ENCODE measurements at places on chromosomes 2 and 18.

DNA sequence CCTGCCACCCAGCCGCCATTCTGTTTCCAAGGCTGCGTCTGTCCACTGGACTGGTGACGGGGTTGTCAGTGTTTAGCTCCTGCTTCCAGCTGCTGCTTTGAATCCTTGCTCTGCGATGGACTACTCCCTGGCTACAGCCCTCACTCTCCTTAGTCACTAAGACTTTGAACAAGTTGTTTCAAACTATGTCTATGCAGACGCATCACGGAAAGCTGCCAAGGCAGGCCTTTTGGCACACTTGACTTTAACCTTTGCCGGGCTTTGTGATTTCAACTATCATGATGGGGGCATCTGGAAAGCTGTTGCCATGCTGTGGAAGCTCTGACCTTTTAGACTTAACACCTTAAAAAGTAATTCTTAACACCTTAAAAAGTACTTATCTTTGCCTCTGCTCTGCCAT is 54.4 kb downstream of the PDE11A start:
- no peak overlapping the region for H3K4me3 ChIP-seq
- H3K27me3 ChIP-seq, result no peaks in the 10 kb centered on the region
- H3K27ac ChIP-seq, result no peak overlapping the region

DNA sequence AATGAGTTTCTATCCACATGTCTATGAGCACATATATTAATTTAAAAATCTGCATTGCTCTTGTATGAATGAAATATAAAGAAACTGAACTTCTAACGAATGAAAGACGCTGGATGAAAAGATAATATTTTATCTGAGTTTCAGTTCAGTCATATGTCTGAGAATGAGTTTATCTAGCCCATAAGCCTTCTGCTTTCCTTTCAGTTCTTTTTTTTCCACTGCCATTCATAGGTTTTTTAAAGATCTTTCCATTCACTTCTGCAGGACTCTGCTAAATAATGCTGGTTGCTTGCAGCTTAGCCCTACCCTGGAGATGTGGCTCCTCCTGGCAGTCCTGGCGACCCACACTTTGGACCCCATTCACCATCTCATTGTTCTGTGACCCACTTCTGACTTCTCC is 109.0 kb downstream of the BCL2 start:
- DNase-seq, result no peak
- H3K4me1 ChIP-seq, result peaks cover 77% of the 10 kb centered on the region
- H3K36me3 ChIP-seq, result no peaks in the 10 kb centered on the region
- H3K27ac ChIP-seq, result no peak overlapping the region

DNA sequence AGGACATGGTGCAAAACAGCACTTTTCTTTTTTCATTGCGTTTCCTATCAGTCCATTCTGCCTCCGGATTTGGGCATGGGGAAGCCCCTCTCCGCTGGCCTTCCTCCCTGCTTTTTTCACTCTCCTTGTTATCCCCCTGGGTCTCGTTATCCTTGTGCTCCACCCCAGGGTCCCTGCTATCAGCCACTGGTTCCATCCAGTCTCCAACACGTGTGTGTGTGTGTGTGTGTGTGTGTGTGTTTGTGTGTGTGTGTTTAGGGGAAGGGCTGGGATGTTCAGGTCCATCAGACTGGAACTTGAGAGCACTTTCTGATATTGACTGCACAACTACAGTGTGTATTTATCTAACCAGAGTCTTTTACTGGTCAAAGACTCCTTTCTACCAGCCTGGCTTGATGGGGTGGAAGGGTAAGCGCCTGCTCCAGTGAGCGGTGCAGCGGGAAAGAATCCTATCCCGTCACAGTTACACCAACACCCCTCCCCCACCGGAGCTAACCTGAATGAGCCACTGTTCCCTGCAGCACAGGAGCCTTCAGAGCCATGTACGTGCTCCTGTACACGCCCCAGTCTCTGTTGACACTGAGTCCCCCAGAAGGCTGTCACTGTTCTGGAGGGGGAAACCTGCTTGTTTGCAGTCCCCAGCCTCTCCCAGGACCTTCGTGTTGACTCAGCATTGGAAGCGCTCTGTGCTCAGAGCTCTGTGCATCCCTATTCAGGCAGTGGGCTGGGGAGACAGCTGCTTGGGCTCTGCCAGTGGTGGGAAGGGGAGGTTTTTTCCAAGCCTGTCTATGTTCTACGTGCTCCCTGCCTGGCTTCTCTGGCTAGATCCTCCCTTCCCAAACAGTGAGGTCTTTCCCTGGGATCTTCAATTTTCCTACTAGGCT is 4.6 kb downstream of the INHA start:
- no peak overlapping the region for H3K4me3 ChIP-seq
- peaks cover 6% of the 10 kb centered on the region for H3K27me3 ChIP-seq
- DNase-seq, result no peak

DNA sequence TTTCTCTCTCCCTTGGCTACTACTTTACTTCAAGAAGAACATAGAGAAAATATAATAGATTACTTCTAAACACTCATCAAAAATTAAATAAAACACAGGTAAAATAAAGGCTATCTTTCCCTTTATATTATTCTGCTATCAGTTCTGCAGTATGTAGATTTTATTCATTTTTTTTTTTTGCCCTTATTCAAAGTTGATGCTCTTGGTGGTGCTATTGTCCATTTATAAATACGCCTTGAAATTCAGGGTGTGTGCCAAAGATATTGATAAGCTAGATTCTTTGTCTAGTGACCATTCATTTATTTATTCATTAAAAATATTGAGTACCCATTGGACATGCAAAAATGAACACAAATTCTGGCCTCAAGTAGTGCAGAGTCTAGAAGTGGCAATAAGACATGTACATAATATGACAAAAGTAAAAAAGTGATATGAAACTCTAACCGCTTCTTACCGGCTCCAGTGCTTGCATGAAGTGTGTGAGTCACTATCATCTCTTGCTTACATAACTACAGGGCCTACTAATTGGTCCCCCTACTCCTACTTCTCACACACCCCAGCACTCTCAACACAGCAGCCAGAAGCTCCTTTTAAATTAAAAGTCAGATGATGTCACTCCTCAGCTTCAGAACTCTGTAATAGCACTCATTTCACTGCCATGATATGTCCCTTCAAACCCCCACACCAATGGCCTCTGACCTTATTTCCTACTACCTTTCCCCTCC is 208.3 kb upstream of the FANCL start:
- H3K4me3 ChIP-seq, result no peak overlapping the region
- H3K27ac ChIP-seq, result no peak overlapping the region
- H3K4me1 ChIP-seq, result no peaks in the 10 kb centered on the region

- H3K36me3 ChIP-seq, result no peaks in the 10 kb centered on the region
- no peak overlapping the region for H3K27ac ChIP-seq
- no peaks in the 10 kb centered on the region for H3K27me3 ChIP-seq
- no peak overlapping the region for H3K4me3 ChIP-seq
- H3K4me1 ChIP-seq, result peaks cover 7% of the 10 kb centered on the region
Observed at GRCh38 chr2:64876137-64876647, 113.0 kb upstream of the SLC1A4 start.

DNA sequence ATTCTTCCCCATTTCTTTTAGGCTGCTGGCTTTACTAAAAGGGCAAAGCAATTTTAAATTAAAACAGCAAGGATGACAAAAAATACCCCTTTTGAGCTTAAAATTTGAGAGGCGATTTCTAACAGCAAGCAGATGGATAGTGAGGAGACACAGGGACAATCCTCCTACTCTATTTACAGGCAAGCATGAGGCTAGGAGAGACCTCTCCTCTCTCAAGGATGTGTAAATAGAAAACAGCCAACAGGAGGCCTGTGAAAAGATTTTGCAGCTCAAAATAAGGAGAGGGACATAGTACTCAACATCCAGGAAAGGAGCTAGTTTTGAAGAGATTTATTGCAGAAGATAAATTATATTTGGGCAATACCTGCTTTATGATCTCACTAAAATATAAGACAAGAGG is 53.8 kb downstream of the LINC00305 start:
- DNase-seq, result no peak
- H3K36me3 ChIP-seq, result no peaks in the 10 kb centered on the region
- no peak overlapping the region for H3K27ac ChIP-seq
- H3K4me3 ChIP-seq, result no peak overlapping the region
- no peaks in the 10 kb centered on the region for H3K27me3 ChIP-seq
- no peaks in the 10 kb centered on the region for H3K4me1 ChIP-seq

DNA sequence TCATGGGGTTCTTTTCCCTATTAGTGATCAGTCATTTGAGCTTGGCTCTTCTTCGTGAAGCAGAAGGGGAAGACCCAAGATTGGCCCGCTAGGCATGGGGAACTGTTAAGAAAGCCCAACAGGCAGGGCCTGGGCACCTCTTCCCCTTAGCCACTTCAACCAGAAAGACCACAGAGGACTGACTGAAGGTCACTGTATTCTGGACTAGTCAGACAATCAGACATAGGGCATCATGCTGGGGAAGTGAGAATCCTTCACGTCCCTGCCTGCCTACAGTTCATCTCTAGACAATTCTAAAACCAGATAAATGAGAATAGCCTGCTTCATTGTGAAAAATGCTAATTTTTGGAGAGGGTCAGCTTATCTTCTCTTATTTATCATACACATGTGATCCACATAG is 28.1 kb downstream of the FAP start:
- no peak overlapping the region for H3K4me3 ChIP-seq
- H3K36me3 ChIP-seq, result no peaks in the 10 kb centered on the region

DNA sequence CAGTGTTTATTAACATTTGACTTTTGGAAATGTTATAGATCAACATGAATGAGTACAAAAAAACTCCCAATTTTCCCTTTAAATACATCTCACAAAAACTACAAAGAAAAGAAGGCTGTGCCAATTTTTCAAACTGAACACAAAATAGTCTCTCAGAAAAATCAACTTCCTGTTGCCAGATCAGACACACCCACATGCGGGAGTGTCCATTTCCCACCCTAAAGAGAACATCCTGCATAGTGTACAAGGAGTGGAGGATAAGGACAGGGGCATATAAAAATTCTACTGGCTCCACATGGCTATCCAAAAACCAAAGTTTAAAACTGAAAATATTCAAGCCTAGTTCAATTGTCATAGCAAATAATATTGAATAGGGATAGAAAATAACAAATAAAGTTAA is 165.3 kb downstream of the ATAD2B start:
- H3K36me3 ChIP-seq, result peaks cover 43% of the 10 kb centered on the region
- DNase-seq, result no peak
- no peak overlapping the region for H3K27ac ChIP-seq
- H3K4me1 ChIP-seq, result no peaks in the 10 kb centered on the region
- no peak overlapping the region for H3K4me3 ChIP-seq

GRCh38 chr2:45915523-45915922 is 264.0 kb downstream of the PRKCE start:
- no peak overlapping the region for H3K4me3 ChIP-seq
- H3K27me3 ChIP-seq, result no peaks in the 10 kb centered on the region
- no peak overlapping the region for H3K27ac ChIP-seq
- H3K36me3 ChIP-seq, result no peaks in the 10 kb centered on the region
- DNase-seq, result no peak

- no peaks in the 10 kb centered on the region for H3K27me3 ChIP-seq
- DNase-seq, result no peak
- no peak overlapping the region for H3K4me3 ChIP-seq
- no peaks in the 10 kb centered on the region for H3K36me3 ChIP-seq
- no peak overlapping the region for H3K27ac ChIP-seq
- H3K4me1 ChIP-seq, result no peaks in the 10 kb centered on the region
Observed at GRCh38 chr2:152395572-152395971, 60.6 kb downstream of the FMNL2 start.

DNA sequence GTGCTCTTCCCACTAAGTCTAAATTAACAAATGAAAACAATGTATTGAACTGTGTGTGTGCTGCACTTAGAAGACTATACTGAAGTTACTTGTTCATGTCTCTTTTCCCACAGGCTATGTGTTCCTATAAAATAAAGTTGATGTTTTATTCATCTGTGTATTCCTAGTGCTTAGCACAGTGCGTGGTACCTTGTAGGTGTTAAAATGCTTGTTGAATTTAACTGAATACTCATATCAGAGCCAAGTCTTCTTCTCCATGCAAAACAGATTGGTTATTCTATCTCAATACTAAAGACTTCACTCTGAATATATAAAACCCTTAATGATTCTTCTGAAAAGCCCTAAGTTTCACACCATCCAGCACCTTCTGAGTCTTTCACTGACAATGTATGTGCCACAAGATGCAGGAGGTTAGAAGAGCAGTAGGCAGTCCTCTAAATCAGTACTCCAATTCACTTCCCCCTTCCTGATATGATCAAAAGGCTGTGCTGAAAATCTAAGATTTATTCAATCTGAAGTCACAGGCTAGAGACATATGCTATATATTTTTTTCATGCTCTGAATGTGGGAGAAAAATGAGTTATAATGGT is 231.7 kb upstream of the CCDC150 start:
- DNase-seq, result no peak
- H3K27ac ChIP-seq, result no peak overlapping the region
- no peaks in the 10 kb centered on the region for H3K4me1 ChIP-seq
- H3K27me3 ChIP-seq, result no peaks in the 10 kb centered on the region

DNA sequence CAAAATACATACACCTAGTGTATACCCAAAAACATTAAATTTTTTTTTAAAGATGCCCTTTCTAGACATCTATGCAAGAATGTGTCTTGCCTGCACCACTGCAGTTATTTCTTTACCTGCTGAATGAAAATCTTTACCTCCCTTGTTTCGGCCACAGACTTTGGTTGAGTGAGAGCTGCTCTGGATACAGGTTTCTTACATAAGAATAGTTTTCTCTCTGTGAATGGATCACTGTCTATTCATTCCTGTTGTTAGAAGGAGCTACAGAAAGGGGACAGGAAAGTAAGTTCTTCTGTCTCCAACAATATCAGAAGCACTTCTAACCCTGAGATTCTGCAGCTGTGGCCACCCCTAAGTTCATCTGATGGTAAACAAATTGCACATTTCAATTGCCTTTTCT is 113.0 kb upstream of the CDCA7 start:
- no peak overlapping the region for H3K4me3 ChIP-seq
- H3K27me3 ChIP-seq, result no peaks in the 10 kb centered on the region
- no peak overlapping the region for H3K27ac ChIP-seq
- H3K36me3 ChIP-seq, result no peaks in the 10 kb centered on the region

- no peaks in the 10 kb centered on the region for H3K27me3 ChIP-seq
- no peak for DNase-seq
- no peak overlapping the region for H3K4me3 ChIP-seq
- no peak overlapping the region for H3K27ac ChIP-seq
Observed at GRCh38 chr2:174692256-174692919, 71.9 kb downstream of the CHRNA1 start.

DNA sequence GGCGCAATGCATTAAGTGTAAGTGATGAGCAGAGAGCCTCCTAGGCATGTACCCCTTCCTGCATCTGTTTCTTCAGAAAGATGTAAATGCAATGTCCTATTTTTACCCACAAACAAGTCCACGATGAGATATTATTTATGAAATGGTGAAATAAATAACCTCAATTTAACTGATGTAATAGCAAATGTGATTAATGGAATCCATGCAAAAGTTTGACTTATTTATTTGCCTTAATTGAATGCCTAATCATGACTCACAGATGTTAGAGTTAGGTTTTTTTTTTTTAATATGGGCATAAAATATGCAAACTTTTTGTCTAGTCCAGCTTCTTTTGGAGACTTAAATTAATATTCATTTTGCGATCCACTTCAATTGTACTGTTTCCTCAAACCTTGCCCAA is 67.7 kb upstream of the ITGA4 start:
- peaks cover 18% of the 10 kb centered on the region for H3K4me1 ChIP-seq
- no peaks in the 10 kb centered on the region for H3K36me3 ChIP-seq

Measured in spleen (tissue), 13 donors.